Activated T-cell treated with anti-CD3 and anti-CD28 coated beads, Interleukin-2, amount 50 U/mL, for 1 hour (primary cell): ENCODE measurements at places on chromosomes 3 and 15.

- peak; percentile 78 for DNase-seq
Measured at GRCh38 chr3:195106418-195106906, 164.5 kb downstream of the XXYLT1 start.

GRCh38 chr15:51672155-51672687, 9.1 kb upstream of the SCG3 start:
- DNase-seq: no peak

GRCh38 chr3:50550079-50550736, 17.3 kb downstream of the C3orf18 start:
- peak; percentile 74 for DNase-seq

DNA sequence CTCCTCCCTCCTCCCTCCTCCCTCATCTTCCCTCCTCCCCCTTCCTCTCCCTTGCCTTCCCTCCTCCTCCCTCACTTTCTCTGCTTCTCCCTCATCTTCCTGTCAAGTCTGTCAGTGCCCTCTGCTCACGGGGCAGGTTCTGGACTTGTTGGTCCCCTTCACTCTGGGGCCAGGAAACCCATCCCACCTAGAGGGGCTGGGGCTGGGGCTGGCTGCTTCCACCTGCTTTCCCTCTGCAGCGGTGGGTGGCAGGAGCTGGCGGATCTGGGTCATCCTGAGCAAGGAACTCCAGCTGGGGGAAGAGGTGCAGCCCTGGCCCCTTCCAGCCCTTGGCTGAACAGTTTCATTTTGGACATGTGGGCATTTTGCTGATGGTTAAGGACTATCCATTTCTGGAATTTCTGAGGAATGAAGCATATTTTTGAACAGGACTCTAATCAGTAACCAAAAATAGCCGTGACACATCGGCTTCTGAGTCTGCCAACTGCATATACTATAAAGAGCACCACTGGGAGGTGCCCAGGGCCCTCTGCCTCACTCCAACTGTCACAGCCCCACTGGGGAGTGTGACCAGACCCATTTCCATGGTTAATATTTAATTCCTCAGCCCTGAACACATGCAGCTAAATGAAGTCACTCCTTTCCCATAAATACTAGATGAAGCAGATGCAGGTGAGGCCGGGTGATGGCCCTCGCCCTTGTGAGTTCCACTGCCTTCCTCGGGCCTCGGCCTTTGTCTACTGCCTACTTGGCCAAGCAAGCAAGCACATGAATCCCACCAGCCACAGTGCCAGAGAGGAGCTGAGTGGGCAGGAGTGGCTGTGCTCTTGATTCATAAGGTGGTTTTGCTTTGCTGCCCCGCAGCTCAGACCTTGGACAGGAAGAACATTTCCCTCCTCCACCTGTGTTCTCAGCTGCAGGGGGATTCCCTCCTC, 39.8 kb downstream of the CHDH start:
- no peak for DNase-seq

- no peak for DNase-seq
Measured at GRCh38 chr15:74585857-74586256, 29.8 kb upstream of the CLK3 start.

DNA sequence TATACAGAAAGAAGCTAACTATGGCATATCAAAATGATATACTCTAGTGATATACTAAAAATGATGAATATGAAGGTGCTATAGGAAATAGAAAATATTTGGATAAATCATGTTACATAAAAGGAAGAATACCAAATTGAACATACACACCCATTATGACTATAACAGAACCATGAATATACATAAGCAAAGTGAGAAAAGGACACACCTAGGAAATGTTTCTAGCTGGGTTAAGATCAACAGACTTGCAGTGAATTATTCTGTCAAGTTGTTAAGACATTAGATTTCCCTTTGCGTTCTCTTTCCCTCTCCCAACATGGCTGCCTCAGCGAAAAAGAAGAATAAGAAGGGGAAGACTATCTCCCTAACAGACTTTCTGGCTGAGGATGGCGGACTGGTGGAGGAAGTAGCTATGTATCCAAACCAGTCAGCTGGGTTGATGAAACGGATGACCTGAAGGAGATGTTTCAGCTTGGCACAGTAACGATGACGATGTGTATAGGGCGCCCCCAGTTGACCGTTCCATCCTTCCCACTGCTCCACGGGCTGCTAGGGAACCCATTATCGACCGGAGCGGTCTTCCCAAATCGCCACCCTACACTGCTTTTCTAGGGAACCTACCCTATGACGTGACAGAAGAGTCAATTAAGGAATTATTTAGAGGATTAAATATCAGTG, 20.2 kb upstream of the PARP14 start:
- DNase-seq: no peak

- DNase-seq: peak; percentile 70
Measured at GRCh38 chr15:75647370-75648155, at the start of gene SNX33. TSS of gene SNX33 (plus strand) at chr15:75647912. CDS start at chr15:75649103, 1,191 bp downstream.

GRCh38 chr3:56052188-56052587, 416.1 kb downstream of the ERC2 start:
- DNase-seq: no peak

- no peak for DNase-seq
Measured at GRCh38 chr15:62060896-62061280, 641 bp upstream of the VPS13C start.

- DNase-seq: no peak
Measured at GRCh38 chr15:86772369-86773059, 692.8 kb downstream of the AGBL1 start.

DNA sequence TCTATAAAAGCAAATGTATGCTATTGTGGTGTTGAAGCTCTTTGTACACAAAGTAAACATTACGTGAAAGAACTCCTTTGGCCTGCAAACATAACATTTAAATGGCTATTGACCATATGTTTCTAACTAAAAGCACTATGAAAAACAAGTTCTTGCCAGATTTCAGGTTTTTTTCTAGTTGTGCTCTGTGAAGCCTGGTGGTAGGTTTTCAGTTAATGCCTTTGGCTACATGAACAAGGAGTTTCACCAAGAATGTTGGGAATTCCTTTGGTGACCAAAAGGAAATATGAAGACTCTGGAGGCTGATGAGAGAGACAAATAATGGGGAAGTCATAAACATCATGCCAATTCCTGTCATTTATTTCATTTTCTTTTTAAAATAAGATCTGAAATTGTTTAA, 66.0 kb downstream of the RBMS3 start:
- DNase-seq: no peak
